ENCODE measurements at places on chromosomes 4 and X.

DNA sequence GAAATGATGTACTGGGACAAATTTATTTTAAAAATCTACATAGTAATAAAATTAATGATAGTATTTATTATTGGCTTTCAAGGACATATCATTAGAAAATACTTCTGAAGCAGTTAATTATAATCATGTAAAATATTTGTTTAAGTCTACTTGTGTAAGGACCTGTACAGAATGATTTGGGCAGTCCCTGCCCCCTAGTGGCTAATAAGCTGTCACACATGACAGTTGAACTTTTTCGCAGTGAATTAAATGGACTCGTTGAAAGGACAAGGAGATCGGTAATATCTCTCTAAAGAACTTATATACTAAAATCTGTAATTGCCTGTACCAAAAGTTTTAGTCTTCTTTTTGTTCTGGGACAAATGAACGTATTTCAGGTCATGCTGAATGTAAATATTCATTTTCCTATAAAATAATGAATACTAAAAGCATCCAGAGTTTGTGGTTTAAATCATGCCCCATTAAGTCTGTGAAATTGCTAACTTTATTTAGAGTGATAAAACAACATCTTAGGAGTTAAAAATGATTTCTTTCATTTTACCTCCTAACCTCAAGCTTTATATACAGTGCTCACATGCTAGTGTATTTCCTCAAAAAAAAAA lies 13.6 kb downstream of the EXOC1 start:
- DNase-seq = peak; percentile 7

GRCh38 chrX:20265221-20265725 lies 1.4 kb downstream of the RPS6KA3 start:
- DNase-seq = peak; percentile 70

DNA sequence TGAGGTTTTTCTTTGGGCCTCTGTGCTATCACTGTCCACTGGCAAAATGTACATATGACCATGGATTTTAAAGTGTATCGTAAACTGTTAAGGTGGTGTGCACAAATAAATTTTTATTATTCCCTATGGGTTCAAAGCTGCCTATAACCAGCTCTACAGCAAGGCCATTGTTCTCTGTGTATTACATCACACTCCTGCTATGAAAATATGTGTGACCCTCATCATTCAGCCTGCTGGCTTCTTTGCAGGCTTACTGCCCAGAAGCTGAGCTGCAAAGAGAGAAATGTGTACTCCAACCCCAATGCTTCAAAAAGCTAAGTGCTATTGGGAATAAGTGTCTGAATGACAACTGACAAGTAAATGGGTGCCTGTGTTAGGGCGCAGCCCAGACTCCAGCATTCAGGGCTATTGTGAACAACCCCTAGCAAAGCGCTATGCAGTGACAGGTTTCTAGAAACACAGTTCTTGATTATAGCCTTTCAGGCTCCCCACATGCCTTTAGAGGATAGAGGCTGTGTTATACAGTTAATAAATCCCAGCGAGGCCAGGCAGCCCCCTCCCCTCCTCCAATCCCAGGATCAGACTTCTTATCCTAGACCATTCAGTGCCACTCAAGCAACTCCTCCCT lies 220.4 kb upstream of the RADX start:
- DNase-seq = no peak

DNA sequence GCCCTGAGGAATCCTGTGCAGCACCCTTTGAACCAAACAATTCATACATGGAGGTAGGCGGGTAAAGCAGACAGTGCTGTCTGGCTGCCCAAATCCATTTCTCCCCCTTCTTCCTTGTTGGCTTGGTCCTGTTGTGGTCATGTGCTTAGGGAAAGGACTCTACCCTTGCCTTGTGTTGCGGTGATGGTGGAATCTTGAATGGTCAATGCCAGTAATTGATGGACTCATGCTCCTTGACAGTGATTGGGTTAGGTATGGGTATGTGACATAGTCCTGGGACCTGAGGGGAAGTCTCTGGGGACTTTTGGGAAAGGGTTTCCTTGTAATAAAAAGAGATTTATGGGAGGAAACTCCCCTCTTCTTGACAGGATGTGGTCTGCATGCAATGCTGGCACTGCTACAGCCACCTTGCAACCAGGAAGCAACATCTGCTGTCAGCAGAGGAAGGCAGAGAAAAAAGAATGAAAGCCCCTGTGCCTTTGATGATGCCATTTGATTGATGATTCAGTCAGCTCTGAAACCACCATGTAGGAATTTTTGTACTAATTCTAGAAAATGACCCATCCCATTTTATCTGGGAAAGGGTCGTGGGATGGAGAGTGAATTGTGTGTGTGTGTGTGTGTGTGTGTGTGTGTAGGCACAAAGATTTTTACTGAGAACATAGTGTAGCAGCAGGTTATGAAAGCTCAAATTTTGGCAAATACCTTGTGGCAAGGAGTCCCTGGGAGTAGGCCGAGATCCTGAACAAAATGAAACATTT lies 30.0 kb upstream of the HUWE1 start:
- peak; percentile 38 for DNase-seq

GRCh38 chr4:87566276-87566675 lies 37.1 kb upstream of the SPARCL1 start:
- no peak for DNase-seq

GRCh38 chrX:54029529-54030143 lies 14.6 kb downstream of the PHF8 start:
- no peak for DNase-seq

DNA sequence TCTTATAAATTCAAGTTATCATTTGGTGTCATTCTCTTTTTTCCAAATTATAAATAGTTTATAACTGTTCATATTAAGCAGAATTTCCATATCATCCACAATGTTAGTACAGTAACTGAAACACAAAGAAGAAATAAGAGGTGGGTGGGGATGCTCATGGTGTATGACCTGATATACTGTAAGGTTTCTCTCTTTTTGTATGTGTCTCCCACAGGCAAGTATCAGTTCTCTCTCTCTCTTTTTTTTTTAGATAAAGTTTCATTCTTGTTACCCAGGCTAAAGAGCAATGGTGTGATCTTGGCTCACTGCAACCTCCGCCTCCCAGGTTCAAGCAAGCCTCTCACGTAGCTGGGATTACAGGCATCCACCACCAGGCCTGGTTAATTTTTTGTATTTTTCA lies 43.7 kb upstream of the UGT2A3 start:
- no peak for DNase-seq

DNA sequence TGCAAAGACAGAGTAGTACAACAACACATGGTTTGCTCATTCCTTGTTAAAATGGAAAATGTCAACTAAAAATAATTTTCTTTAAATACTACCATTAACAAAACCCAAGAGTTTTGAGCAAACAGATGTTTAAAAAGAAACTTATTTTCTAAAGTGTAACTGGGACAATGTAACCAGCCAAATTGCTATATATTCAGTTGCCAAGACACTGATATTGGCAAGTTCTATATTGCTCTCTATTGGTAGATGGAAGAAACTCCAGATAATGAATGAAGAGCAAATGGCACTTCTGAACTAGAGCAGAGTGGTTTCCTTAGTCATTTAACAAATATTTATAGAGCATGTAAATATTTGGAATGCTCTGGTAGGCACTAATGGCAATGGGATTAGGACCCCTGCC lies 966.2 kb downstream of the RPA4 start:
- DNase-seq = no peak

- DNase-seq = no peak
Observed at GRCh38 chrX:69107231-69107739, 58.0 kb downstream of the PJA1 start.

GRCh38 chr4:27429364-27429871 lies 568.8 kb downstream of the STIM2 start:
- DNase-seq = no peak

DNA sequence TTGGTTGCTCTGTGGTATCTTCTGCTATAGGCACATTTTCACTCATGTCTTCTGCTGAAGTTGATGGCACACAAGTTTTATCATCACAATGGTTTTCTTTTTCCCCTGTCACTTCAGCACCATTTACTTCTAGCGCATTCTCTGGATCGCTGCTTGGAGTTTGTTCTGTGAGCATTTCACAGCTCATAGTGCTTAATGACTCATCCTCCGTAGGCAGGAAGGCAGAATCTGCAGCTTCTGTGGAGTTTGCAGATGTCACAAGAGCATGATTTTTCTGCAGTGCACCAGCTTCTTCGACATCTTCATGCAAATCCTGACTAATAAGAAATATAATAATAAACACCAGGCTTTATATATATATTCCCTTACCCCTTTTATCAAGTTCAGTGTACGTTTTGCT lies 83.6 kb downstream of the CHM start:
- DNase-seq = no peak

DNA sequence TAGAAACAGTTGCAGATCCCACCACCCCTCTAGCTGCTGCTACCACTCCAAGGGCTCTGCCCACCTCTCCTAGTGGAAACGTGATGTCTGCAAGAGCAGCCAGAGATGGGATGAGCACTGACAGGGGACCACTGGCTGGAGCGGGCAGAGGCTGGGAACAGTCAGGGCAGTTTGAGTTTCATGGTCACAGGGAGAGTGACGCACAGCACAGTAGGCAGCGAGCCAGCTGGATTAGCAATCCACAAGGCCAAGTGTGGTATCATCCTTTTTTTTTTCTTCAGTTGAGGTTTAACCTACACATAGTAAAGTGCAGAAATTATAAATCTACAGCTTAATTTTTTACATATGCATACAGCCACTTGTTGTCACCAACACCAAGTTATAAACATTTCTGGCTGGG lies 6.4 kb upstream of the SCML2 start:
- no peak for DNase-seq

DNA sequence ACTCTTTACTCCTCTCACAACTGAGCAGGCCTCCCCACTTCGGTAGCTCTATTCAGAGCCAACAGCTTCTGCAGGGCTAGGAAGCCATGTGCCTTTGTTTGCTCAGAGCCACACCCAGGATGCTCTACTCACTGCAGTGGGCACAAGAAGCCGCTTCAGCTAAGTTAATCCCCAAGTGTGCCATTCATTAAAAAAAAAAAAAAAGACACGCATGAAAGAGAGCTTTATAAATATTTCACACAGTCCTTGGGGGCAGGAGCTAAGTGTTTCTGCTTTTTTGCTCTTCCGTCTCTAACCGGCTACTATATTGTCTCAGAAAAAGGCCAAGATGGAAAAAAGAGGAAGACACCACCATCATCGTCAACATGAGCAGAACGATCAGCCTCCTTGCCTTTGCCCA lies 8.1 kb downstream of the CRMP1 start:
- DNase-seq = no peak

GRCh38 chr4:73730292-73730691 lies 10.1 kb upstream of the CXCL8 start:
- no peak for DNase-seq

DNA sequence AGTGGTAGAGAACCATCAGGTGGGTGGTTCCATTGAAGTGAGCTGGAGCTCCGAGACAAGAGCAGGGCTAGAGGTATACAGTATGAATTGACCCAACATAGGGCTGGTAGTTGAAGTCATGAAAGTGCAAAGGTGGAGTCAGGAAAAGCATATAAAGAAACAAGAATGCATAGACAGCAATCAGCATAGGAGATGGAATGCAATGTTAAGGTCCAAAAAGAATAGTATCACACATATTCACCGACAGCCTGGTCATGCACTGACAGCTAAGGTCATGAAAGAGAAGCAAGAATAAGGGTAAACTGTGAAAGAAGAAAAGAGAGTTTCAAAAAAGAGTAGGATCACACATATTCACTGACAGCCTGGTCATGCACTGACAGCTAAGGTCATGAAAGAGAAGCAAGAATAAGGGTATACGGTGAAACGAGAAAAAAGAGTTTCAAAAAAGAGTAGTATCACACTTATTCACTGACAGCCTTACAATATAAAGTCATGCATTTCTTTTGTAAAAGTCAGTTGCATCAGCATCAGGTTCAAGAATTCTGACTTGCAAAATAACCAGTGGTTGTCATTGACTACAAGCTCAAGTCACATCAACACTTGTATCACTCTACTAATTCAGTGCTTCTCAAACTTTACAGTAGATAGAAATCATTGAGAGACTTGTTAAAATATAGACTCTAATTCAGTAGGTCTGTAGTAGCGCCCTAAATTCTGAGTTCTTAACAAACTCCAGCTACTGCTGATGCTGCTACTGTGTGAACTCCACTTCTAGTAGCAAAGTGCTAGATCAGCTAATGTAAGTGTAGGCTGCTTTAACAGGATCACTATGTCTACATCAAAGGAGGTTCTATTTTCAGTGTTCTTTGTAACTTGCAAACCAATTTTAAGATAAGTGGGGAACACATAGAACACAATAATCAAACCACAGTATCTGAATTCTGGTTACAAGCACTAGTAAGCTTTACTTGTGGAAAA lies 221.9 kb downstream of the PDGFC start:
- no peak for DNase-seq

DNA sequence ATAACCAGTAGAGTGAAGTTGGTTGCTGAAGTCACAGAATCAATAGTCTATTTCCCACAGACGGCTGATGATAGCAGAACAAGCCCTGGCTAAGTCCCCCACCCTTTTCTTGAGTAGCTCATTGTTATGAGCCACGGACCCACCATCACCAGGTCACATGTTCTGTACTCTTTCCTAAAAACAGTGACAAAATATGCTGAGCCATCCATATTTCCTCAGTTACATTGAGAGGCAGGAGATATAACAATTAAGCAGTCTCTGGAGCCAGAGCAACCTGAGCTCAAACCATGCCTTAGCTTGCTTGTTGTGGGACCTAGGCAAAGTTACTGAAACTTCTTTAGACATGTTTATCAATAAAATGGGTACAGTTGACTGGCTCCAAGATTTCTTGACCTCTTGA lies 2.9 kb upstream of the CSTF2 start:
- DNase-seq = no peak

- no peak for DNase-seq
Observed at GRCh38 chr4:1414831-1415680, 8.8 kb upstream of the NKX1-1 start.

GRCh38 chr4:87916626-87917025 lies 58.9 kb upstream of the SPP1 start:
- no peak for DNase-seq

GRCh38 chr4:119537586-119537985 lies 91.0 kb downstream of the PDE5A start:
- DNase-seq = no peak

GRCh38 chr4:93780080-93780479 lies 48.5 kb upstream of the ATOH1 start:
- DNase-seq = no peak

DNA sequence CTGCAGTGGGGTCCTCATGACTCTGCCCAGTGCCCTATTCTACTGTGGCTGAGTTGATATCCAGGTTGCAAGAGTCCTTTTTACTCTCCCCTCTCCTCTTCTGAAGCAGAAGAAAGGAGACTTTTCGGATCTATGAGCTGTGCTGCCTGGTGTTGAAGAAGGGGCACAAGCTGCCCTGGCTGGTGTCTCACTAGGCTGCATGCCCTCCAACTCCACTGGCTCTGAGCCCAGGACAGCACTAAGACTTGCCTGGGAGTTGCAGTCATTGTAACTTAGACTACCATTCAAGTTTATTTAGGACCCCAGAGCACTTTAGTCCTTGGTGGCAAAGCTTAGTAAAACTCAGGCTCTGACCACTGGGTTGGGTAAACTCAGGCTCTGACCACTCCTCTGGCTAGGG lies 89.4 kb downstream of the GABRB1 start:
- no peak for DNase-seq

- DNase-seq = no peak
Observed at GRCh38 chrX:151711154-151711553, 4.7 kb upstream of the FATE1 start.

GRCh38 chrX:38856670-38857265 lies 55.5 kb downstream of the MID1IP1 start:
- DNase-seq = no peak

- no peak for DNase-seq
Observed at GRCh38 chr4:124566030-124566429, 146.5 kb downstream of the ANKRD50 start.

GRCh38 chrX:13033193-13033592 lies 11.2 kb downstream of the FAM9C start:
- no peak for DNase-seq

- DNase-seq = no peak
Observed at GRCh38 chr4:122636697-122637096, 15.8 kb upstream of the IL21 start.
